ENCODE measurements at places on chromosomes 7 and 10.

GRCh38 chr10:44824607-44825006, 86.5 kb upstream of the TMEM72 start:
- no peak for DNase-seq

DNA sequence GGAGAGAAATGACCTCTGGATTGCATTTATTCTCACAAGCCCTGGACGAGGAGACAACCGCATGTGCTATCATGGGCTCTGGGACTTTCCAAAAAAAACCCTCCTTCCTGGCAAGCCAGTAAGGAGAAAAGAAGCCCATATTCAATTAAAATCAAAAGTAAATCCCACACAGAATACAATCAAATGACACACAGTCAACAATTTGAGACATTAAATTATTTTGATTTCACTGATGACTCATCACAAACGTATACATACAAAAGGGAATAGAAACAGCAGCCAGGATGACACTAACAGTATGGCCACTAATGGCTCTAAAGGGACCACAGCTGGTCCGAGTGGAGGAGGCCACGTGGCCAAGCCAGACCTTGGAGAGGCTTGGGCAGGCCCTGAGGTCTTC, 24.9 kb downstream of the LRRC20 start:
- DNase-seq, result no peak

DNA sequence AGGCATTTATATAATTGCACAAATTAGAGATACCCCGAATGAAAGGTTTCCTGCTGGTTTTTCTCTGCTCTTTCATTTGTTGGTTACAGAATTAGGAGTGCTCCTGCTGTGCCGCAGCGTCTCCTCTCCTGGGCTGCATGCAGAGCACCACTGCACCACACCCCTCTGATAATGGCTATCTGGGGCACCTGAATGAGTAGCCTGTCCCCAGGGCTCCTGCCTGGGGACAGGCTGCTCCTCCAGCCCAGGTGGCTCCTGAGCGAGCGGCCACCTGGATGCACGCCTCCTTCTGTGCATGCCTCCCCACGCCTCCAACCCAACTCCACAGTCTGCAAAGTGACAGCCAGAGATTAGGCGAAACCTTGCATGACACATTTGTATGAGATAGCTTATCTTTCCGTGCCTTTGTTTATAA, 242.6 kb upstream of the FZD8 start:
- no peak for DNase-seq

GRCh38 chr7:2873686-2874551, 29.8 kb upstream of the GNA12 start:
- DNase-seq, result peak; percentile 96

DNA sequence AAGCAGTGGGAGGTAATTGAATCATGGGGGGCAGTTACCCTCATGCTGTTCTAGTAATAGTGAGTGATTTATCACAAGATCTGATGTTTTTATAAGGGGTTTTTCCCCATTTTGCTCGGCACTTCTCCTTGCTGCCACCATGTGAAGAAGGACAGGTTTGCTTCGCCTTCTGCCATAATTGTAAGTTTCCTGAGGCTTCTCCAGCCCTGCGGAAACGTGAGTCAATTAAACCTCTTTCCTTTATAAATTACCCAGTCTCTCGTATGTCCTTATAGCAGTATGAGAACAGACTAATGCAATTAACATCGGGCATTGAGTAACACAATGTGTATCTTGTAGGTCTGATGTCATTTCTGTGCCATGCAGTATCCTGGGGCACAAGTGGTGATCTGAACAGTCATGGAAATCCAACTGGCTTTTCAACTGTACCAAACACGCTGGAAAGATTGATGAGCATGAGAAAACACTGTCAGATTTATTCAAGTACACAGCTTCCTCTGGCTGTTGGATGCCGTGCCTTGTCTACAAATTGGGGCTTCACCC, 208.6 kb upstream of the KIAA1217 start:
- DNase-seq, result no peak

- DNase-seq, result no peak
Observed at GRCh38 chr7:142439739-142440138, 181.9 kb upstream of the PRSS58 start.

GRCh38 chr10:484925-485661, 204.4 kb downstream of the DIP2C start:
- no peak for DNase-seq

DNA sequence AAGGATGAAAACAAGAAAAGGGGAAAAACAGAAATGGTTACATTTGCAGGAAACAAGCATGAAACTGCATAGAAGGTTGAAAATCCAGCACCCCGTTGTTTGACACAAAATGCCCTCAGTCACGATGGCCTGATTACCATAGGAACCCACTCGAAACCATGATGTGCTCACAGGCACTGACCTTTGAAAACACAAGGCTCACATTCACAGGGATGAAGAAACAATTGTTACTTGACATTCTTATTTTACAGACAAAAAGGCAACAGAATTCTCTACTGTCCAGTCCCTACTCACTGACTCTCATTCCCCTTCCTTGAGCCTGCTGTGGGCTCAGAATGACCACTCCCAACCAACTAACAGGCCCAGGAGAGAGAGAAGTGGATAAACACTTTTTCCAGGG, 131.4 kb upstream of the PDLIM1 start:
- DNase-seq, result no peak

GRCh38 chr7:105896407-105896911, 20.1 kb upstream of the ATXN7L1 start:
- no peak for DNase-seq

Measured in EL (cell line).